ENCODE measurements at places on chromosomes 4 and X. TPM values are rescaled to one million over a fixed set of nuclear protein-coding genes. Genes with fewer than 3 reads are reported as not detected.

DNA sequence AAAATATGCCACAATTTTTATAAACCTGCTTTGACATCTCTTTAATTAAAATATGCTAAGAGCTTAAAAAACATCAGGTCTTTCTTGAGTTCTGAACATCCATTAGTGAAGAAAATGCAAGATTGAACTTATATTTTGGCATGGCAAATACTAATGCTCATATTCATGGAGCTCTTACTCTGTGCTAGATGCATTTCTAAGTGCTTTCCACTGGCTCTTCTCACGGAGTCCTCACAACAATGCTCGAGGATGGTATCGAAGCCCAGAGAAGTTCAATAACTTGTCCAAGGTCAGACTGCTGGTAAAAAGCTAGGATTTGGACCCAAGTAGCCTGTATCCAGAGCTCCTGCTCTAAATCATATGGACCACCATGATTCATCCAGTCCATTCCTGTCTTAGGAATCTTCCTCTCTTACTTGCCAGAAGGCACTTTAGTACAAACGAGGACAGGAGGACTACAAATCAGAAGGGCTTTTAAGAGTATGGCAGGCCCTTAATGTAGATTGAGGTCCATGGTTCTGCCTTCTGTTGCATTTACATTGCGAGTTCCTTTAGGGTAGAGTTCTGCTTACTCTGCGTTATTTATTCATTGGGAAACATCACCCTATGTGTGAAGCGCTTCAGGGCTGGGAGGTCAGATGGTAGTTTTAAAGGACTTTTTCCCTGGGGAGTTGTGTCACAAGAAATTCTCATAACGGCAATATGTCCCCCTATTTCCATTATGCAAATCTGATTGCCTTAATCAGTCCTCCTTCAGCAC, 199.2 kb downstream of the RASL11B start:
- H3K4me1 ChIP-seq, result no peaks in the 10 kb centered on the region
- DNase-seq, result no peak
- no peaks in the 10 kb centered on the region for H3K27me3 ChIP-seq
- H3K27ac ChIP-seq, result no peak overlapping the region
- no peak overlapping the region for H3K4me3 ChIP-seq

- no peaks in the 10 kb centered on the region for H3K27me3 ChIP-seq
- H3K27ac ChIP-seq, result no peak overlapping the region
- no peaks in the 10 kb centered on the region for H3K36me3 ChIP-seq
- DNase-seq, result no peak
- no peaks in the 10 kb centered on the region for H3K4me1 ChIP-seq
These were observed 223.4 kb downstream of the VEGFC start for GRCh38 chr4:176569301-176569700.

- H3K4me1 ChIP-seq, result no peaks in the 10 kb centered on the region
- no peak within 1 kb of the TSS for H3K27ac ChIP-seq
- H3K27me3 ChIP-seq, result peaks cover 25% of the 10 kb centered on the region
- H3K4me3 ChIP-seq, result peak within 1 kb of the TSS; percentile 17
- no peak for DNase-seq
- no peaks in the 10 kb centered on the region for H3K36me3 ChIP-seq
These were observed at the start of gene NKX3-2 for GRCh38 chr4:13543839-13544605. Gene NKX3-2, minus strand, starts transcription at chr4:13544508. Its CDS starts 94 bp downstream, at chr4:13544414.

- no peak overlapping the region for H3K27ac ChIP-seq
- H3K36me3 ChIP-seq, result no peaks in the 10 kb centered on the region
- no peaks in the 10 kb centered on the region for H3K27me3 ChIP-seq
- H3K4me3 ChIP-seq, result no peak overlapping the region
- H3K4me1 ChIP-seq, result no peaks in the 10 kb centered on the region
These were observed 56.9 kb downstream of the SERTM2 start for GRCh38 chrX:111568354-111568753.

- peaks cover 7% of the 10 kb centered on the region for H3K4me1 ChIP-seq
- H3K4me3 ChIP-seq, result 0 out of 2 replicates have a peak overlapping the region, but pooled peaks have one; percentile 18
- peaks cover 1% of the 10 kb centered on the region for H3K36me3 ChIP-seq
- DNase-seq, result peak; percentile 28
These were observed 75.9 kb downstream of the PAQR3 start for GRCh38 chr4:78863254-78863869.

GRCh38 chrX:15882704-15883539, 28.3 kb upstream of the AP1S2 start:
- H3K27me3 ChIP-seq, result no peaks in the 10 kb centered on the region
- H3K4me1 ChIP-seq, result peaks cover 10% of the 10 kb centered on the region
- peak; percentile 64 for DNase-seq
- no peaks in the 10 kb centered on the region for H3K36me3 ChIP-seq

FRMPD3 gene
- total RNA-seq, result not detected

GRCh38 chr4:103645991-103646390, 73.8 kb downstream of the TACR3 start:
- no peak overlapping the region for H3K4me3 ChIP-seq
- no peaks in the 10 kb centered on the region for H3K27me3 ChIP-seq
- DNase-seq, result no peak
- H3K36me3 ChIP-seq, result no peaks in the 10 kb centered on the region
